ENCODE measurements at places on chromosomes 12 and 14.

DNA sequence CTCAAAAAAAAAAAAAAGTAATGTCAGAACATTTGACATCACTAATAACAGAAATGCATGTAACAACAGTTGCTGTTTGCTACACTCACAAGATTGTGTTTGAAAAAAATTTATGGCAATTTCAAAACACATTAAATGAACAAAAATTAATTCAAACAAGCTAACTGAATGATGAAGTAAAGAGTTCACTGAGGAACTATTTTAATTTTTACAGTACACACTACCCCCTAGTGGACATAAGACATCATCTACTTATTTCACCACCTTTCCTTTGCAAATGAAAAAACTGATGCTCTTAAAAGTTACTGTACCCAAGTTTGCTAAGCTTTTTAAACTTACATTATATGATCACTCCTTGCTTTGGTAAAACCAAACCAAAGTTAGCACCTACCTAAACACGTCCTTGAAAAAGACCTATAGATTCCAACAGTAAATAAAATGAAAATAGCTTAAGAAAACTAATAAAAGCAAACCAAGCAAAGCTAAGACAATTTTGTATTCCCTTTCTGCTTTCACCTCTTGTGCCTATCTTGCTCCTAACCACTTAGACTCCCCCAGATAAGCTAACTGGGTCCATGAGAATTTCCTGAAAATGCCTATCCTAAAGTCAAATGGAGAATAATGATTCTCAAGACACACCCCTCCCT is 22.2 kb downstream of the UBE2N start:
- peak; percentile 77 for DNase-seq

DNA sequence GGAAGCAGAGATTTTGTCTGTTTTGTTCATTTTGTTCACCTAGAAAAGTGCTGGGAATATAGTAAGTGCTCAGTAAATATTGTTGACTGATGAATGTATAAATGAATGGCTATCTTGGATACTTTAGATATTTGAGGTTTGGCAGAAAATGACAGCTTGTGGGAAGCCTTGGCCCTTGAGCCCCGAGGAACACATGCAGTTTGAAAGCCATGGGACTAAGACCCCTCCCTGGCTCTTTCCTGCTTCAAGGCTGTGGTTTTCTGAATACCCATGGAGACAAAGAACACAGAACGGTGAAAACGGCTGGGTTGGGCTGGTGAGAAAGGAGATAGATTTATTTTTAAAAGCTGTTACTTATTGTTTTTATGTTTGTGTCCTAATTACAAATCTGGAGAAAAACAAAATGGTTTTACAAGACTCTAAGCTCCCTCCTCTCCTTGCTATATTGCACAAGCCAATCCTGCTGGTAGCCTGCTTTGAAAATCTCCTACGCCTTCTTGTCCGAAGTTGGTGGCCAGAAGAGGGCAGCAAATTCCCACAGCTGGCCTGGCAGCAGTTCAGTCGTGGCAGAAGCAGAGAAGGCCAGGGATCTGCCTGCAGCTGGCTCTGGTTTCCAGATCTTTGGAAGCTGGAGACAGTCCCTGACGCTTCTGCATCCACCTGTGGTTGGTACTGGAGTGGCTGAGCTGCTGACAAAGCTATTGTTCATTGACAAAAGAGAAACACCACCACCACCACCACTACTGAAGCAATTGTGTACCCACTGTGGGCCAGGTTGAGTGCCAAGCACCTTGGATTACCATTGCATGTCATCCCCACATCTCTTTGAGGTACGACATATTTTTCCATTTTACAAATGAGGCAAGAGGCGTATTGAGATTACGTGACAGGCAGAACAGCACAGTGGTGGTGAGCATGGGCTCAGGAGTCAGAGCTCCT is 5.2 kb upstream of the KRT85 start:
- DNase-seq, result peak; percentile 85

DNA sequence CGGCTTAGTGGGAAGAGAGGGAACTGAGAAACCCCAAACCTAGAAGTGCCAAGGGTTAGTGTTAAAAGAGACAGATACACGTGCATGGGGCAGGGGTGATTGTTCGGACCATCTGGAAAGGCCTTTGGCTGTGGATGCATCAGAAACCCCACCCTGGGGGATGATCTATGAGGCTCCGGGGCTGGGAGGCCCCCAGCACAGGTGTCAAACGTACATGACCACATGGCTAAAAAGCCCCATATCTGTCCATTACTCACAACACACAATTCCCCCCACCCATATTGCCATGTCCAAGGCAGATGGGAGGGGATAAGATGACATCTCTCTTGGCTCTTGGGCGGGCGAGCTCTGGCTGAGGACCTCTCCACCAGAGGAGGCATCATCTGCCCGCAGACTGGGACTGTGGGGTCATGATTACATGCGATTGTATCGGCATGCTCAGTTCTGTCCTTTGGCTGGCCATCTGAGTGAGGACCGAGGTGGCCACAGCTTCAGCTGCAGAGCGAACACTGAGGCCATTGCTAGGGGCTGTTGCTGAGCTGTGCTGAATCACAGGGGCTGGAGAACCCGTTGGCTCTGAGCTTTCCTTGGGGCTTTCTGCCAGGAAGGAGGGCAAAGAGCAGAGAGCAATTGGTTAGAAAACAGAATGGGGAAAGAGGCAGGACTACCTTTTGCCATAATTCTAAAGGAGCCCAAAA is 9.6 kb upstream of the NPFF start:
- DNase-seq, result no peak

- DNase-seq, result no peak
Measured at GRCh38 chr14:81517798-81518398, 15.8 kb downstream of the SEL1L start.

DNA sequence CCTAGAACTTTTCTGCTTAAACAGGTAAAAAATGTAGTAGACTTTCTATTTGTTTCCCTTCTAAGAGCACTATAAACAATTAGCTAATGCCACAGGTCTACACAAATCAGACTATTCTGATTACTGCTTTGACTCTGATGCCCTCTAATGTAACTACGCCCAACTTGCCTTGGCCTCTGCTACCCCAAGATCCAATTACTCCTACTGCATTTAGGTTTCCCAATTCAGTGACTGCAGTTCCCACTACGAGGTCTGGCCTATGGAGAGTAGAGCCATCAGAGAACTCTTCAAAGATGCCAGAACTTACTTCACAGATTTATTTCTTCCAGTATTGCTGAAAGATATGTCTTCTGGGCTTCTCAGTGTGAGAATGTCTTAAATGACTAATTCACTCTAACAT is 15.3 kb upstream of the STYK1 start:
- DNase-seq, result no peak

- DNase-seq, result peak; percentile 25
Measured at GRCh38 chr14:53890611-53891101, 66.0 kb downstream of the BMP4 start.

DNA sequence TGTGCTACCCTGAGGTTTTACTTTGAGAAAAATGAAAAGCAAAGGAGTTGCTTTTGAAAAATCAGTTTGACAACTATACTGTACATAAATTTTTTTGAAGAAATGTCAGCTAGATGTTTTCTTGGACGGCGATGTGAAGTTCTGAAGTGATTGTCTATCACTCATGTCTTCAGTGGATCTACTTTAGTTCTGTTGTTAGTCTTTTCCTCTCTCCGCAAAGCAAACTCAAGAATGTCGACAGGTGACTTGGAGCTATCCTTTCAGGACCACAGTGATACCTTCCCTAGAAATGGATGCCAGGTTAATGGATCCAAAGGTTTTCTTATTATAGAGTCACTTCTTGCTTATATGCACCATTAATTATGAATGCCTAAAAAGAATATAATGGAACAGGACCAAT is 1.2 kb downstream of the PTPRO start:
- no peak for DNase-seq

DNA sequence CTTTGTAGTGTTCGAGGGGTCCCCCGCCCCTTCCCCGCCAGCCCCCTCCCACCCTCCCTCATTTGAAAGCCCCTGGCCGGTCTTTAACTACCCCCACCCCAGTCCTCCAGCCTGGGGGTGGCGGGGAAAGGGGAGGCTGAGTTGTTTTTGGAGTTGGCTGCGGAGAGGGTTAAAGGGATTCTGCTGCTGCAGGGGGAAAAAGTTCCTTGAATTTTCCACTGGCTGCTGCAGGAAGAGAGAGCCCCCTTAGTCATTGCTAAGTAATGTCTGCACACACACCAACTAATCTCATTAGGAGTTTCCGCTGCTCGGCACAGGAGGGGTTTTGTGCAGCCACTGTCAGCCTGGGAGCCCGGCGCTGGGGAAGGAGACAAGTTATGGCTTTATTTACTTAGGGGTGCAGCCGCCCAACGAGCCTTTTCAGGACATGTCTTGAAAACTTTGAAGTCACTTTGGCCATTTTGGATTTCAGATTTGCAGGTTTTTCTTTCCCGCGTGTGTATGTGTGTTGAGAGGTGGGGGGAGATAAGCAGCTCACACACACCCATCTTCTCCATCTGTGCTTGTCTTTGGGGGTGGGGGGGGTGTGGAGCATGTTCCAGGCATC is 1.8 kb downstream of the ELK3 start:
- DNase-seq, result peak; percentile 76

DNA sequence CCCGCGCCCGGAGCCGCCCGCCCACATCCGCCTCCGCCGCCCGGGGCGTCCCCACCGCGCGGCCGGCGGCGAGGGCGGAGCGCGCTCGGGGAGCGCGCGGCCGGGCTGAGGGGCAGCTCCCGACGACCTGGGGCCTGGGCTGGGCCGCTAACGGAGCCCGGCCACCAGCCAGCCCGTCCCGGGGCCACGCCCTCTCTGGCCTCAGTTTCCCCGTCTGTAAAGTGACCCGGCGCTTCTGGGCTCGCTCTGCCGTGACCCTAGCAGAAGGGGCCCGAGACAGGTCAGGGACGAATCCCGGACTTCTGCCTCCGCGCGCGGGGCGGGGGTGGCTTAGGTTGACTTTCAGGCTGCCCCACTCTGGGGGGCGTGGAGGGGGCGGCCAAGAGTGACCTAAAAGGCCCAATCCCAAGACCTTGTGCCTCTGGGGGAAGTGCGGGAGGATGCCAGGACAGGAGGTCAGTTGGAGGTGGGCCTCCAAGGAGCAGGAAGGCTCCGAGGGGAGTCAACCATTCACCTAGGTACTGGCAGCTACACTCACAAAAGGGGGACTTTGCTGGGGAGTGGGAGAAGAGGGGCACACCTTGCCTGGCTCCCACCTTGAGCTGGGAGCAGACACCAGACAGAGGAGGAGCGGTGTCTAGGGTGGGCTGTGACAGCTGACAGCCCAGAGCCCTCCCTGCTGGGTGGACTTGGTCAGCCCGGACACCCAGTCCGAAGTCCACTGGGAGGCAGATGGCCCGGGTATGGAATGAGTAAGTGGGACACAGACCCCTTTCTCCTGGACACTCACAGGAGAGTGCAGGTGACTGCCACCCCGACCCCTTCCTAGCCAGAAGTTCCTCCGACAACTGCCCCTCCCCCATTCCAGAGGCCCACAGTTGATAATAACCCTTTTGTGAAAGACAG is 486 bp upstream of the AKT1 start:
- no peak for DNase-seq

GRCh38 chr12:6936636-6937480 is 6.8 kb upstream of the RNU7-1 start:
- DNase-seq, result no peak

GRCh38 chr12:131230340-131231031 is 276.8 kb downstream of the ADGRD1 start:
- DNase-seq, result no peak

DNA sequence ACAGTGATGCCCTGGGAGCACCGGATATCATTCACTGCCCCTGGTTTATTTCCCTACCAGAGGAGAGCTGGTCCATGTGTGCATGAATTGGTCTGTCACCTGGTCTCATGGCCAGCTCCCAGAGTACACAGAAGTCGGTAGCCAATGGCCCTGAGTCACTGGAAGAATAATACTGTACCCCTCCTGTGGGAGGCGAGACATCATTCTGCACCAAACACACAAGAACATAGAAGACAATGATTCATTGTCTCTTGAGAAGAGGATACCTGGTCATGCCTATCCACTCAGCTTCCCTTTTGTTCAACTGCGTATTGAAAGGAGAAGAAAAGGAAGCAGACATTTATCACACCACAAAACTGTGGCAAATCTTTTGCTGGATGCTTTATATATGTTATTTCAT is 216.2 kb downstream of the DPF3 start:
- peak; percentile 30 for DNase-seq

DNA sequence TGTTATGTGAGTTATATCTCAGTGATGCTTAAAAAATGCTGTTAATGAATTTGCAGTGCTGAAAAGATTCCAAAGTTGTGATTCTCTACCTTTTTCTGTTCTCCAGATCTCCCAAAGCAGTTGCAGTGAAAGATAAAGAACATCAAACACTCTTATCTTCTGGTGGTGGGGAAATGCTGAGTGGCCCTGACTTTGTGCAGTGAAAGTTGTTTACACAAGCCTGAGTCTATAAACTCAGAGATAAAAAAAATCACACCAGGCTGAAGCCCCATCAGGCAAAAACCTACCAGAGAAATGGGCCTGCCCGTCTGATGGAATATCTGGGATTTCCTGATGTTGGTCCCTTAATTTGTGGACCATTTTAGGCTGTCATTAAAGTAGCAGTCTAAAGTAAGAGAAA is 46.1 kb downstream of the RASSF3 start:
- DNase-seq, result no peak

- no peak for DNase-seq
Measured at GRCh38 chr12:58593557-58594304, 326.6 kb downstream of the LRIG3 start.

DNA sequence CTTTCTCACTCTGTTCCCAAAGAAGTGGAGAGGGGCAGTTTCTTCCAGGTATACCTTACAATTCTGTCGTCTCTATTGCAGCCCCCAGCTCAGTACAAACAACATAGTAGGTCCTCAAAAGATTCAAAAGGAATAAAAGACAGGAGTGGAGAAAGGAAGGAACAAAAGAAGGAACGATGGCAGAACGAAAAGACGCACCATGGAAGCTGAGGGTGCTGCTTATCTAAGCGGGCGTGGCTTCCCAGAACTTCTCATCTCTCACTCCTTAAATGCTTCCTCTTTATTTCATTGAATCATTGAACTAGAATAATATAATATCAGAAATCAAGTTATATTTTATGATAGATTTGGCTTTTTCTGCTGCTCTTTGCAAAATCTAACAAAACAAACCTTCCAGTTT is 13.7 kb upstream of the LTA4H start:
- no peak for DNase-seq

- no peak for DNase-seq
Measured at GRCh38 chr14:21476523-21476924, 235 bp downstream of the RAB2B start.

- peak; percentile 97 for DNase-seq
Measured at GRCh38 chr12:92078167-92079053, 67.2 kb downstream of the BTG1 start.

DNA sequence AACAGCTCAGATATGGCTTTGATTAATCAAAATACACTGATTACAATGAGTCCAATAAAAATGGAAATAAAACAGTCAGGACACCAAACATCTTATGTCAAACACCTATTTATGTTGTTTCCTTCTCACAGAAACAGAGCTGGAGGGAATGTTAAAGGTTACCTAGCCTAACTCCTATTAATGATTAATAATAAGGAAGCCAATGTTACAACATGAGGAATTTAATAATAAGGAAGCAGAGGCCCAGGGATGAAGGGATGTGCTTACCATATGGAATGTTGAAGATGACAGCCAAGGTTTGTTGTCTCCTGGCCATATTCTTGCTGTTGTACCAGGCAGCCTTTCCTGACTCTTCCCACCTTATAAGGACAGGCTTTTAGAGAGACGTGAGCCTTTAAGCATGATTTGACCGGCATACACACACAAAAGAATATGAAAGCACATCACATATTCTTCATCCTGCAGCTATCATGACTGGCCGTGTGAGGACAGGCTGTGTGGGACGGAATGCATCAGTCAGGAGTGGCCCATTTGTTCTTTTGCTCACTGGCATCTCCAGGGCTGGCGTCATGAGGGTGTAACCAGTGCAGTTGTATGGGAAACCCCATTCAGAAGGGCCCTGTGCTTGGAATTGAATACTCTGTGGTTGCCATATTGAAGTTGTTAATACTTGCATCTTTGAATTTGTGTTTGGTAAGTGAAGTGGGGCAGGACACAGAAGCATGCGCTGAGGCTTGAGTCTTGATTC is 3.1 kb upstream of the GPRC5D start:
- DNase-seq, result no peak

Data from astrocyte of the spinal cord (primary cell).